ENCODE measurements at places on chromosomes 16 and 17.

DNA sequence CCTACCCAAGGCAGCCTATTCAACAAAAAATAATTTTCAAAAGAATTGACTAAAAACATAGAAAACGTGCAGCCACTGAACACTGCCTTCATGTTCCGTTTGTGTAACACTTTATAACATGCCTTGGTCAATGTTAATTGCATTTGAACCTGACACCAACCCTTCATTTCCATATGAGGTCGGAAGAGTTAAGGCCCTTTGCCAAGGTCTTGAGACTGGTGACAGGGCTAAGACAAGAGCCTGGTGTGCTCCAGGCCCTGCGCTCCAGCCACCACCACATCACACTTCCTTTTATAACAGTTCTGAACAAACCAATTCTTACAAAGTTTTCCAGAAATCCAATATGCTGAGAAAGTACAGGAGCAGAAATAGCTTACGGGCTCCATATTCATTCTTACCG, 4.2 kb downstream of the BBS2 start:
- no peak for DNase-seq

- no peak for DNase-seq
Observed at GRCh38 chr17:79948406-79948944, 87.2 kb downstream of the TBC1D16 start.

DNA sequence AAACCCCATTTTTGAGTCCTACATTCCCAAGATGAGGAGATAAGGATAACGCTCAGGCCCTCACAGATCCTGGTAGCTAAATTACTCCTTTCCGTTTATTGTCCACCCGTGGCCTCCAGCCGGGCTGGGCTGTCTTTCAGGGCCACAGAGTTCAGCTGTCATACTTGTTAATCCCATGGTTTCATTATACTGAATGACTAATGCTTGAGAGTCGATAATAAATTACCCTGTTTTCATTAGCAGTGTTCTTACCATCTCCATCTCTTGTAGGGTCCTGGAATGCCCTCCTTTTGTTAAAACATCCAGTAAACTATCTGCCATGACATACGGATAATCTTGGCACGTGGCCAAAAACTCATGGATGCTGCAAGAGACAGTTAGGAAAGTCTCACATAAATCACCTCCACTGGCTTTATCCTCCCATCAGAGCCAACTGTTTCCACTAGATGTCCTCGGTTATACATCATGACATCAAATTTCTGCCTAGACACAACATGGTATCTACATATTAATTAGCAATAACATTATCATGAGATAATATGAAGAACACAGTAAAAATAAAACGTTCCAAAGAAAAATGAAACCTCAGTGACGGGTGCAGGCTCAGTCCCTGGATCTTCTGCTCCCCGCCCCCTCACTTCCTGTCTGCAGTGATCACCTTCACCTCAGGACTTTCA, 45.3 kb downstream of the BRD7 start:
- no peak for DNase-seq

GRCh38 chr17:75456039-75456416, 407 bp upstream of the TMEM94 start:
- DNase-seq = no peak

DNA sequence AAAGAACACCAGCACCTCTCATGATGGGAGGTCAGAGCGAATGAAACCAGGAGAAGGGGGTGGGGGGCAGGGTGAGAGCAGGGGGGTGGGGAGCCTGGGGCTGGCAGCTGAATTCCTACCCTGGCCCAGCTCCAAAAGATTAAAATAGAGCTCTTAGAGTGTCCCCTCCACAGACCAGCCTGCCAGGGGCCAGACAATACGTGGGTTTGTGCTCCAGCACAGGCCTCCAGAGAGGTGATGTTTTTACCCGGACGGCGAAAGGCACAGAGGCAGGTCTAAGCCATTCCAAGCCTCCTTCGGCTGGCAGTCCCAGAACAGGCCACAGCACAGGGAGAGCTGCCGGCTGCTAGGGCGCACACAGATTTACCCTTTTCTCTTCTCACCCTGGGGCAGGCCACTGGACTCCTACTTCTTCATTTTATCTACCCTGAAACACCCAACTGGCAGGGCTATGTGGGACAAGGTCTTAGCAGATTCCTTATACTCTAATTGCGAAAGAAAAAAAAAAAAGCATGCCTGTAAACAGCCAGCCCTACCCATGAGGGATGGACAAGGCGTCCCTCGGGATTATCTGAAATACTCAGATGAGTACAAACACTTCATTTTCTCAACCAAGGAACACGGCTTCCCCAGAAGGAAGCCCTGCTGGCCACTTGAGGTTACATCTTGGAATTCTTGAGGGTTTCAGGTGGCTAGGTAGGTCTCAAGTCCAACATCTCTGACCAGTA, 71.9 kb upstream of the NOG start:
- no peak for DNase-seq

All from activated gamma-delta T cell treated with Interleukin-2 at 50 U/mL for 16 hours (primary cell).